CD8-positive, alpha-beta memory T cell (primary cell): ENCODE measurements at places on chromosomes 7 and 10. TPM values are rescaled to one million over a fixed set of nuclear protein-coding genes. Genes with fewer than 3 reads are reported as not detected.
A peak's percentile ranks its signal among the peaks of the same experiment; 100 is the strongest.

EN2 gene
- not detected for total RNA-seq

LIPJ gene
- total RNA-seq = not detected

OGDHL gene
- total RNA-seq = 0.55 TPM

DNA sequence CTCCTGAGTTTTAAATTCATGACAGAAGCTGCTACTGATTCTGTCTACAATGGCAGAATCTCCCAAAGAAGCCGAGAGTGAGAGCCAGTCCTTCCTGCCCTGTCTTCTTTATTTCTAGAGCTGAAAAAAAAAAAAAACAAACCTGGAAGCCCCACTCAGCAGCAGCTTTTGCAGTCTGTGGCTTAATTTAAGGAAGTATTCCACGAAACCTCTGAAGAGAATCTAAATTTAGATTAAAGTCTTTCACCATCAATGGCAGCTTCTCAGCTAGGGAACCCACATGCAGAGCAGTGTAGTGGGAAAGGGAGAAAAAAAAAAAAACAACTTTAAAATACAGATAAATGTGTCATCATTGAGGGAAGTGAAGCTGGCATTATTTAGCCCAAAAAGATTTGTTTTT lies 23.4 kb downstream of the SMURF1 start:
- no peak for DNase-seq

GRCh38 chr10:24363070-24363469 lies 154.1 kb downstream of the KIAA1217 start:
- DNase-seq = no peak

DNA sequence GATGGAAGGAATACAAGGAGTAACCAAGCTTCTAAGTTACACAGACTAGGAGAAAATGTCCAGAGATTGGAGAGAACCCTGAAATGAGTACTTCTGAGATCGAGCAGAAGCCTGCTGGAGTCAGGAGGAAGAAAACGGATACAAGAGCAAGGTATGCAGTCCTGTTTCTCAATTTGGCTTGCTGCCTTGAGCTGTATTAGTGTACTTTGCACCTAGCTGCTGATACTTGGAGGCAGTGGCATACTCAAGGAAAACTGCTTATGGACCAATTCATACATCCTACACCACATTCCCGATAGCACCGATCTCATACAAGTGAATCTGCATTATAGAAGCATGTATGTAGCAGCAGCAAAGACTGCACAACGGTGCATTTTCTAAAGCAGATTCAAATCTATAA lies 14.4 kb downstream of the PIP4K2A start:
- no peak for DNase-seq

GRCh38 chr10:47378606-47379444 lies 5.3 kb downstream of the ZNF488 start:
- no peak for DNase-seq

DNA sequence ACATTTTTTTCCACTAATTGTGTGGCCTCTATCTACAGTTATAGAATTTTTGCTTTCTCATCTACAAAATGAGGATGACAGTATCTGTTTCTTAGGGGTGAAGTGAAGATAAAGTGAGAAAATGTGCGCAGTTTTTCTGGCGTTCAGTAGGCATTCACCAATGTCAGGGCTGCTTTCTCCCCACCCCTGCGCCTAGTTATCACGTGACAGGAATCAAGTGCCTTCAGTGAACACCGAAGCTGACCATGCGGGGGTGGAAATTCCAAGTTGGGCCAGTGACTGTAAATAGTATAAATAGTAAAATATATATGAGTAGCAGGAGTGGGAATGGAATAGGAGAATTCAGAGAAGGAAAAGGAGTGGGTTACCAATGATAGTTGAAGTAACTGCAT lies 77.4 kb downstream of the TAF3 start:
- no peak for DNase-seq

GRCh38 chr7:135508883-135509588 lies 866 bp downstream of the CNOT4 start:
- DNase-seq = peak; percentile 38

DNA sequence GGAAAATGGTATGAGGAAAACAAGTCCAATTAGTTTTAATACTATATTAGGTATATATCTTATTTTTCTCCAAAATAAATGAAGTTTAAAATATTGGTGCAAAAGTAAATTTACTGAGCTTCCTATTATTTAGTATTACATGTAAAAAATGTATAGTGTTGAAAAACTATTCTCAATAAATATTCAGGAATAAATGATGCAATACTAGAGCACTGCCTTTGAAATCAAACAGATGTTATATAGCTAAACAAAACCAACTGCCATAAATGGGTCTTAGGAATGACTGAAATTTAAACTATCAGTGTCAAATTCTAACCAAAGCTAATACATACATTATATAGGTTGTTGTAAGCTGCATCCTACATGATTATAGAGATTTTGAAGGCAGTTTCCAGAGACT lies 1434.0 kb upstream of the LRRTM3 start:
- no peak for DNase-seq

GRCh38 chr10:30228417-30229036 lies 120.6 kb downstream of the MTPAP start:
- no peak for DNase-seq
